ENCODE measurements at places on chromosomes 11 and 22. TPM values are rescaled to one million over a fixed set of nuclear protein-coding genes. Genes with fewer than 3 reads are reported as not detected.

- H3K4me1 ChIP-seq, result no peaks in the 10 kb centered on the region
- H3K4me3 ChIP-seq, result no peak overlapping the region
- H3K27me3 ChIP-seq, result peaks cover 8% of the 10 kb centered on the region
- no peak overlapping the region for H3K27ac ChIP-seq
These were observed 41.3 kb downstream of the ARHGAP8 start for GRCh38 chr22:44793506-44794172.

GRCh38 chr11:22725079-22725478, 58.7 kb downstream of the GAS2 start:
- H3K27me3 ChIP-seq, result no peaks in the 10 kb centered on the region
- H3K4me1 ChIP-seq, result no peaks in the 10 kb centered on the region
- DNase-seq, result no peak
- H3K27ac ChIP-seq, result no peak overlapping the region

DNA sequence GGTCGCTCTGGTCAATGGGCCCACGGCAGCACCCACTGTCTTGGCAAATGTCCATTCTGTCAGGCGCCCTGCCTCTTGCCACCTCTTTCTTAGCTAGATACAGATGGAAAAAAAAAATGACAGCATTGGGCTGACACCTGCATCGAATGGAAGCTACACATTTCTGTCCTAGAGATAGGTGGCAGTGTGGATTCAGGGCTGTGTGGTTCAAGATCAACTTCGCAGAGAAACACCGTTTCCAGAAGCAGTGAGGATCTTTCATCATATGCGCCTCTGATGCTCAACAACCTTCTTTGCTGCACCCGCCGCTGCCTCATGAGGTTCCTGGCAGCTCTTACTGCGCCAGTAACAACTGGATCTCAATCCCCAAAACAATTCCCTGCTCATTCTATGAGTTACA, 236.3 kb downstream of the KIRREL3 start:
- DNase-seq, result no peak
- no peaks in the 10 kb centered on the region for H3K4me1 ChIP-seq
- H3K27me3 ChIP-seq, result no peaks in the 10 kb centered on the region
- no peak overlapping the region for H3K4me3 ChIP-seq
- H3K27ac ChIP-seq, result no peak overlapping the region

- H3K27ac ChIP-seq, result no peak overlapping the region
- H3K36me3 ChIP-seq, result peaks cover 8% of the 10 kb centered on the region
- peaks cover 9% of the 10 kb centered on the region for H3K27me3 ChIP-seq
- H3K4me3 ChIP-seq, result peak overlapping the region; percentile 73
- H3K4me1 ChIP-seq, result peaks cover 13% of the 10 kb centered on the region
- DNase-seq, result no peak
These were observed 11.3 kb upstream of the ADORA2A start for GRCh38 chr22:24416095-24416494.

DNA sequence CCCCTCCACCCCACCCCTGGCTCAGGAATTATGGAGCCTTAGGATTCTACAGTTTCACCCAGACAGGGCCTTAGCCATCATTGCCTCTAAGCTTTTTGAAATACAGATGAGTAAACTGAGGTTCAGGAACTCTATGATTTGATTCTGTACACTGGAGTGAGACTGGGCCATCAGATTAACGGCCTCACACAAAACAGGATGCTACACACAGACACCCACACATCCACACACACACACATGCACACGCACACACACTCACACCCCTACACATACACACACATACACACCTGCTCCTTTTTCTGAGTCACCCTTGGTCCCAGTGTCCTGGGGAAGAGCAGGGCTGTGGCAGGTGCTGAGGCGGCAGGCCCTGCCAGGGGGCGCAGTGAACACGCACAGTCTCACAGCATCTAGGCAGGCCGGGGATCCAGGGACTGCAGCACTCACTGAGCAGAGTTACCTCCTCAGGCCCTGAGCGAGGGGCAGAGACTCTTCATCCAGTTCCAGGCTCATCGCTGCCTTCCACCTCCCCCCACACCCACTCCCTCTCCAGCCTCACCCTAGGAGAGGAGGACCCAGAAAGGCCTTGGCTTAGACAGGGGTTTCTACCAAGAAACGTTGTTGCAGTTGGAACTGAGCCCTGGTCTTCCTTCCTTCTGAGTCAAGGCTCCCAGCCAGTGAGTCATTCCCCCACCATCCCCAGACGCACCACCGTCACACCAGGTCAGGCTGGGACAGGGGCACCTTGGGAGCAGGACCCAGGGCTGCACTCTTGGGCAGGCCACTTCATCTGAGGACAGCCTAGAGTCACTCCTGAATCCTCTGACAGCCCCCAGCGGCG, 89.8 kb upstream of the PARVA start:
- H3K4me3 ChIP-seq, result no peak overlapping the region
- no peaks in the 10 kb centered on the region for H3K36me3 ChIP-seq
- peak; percentile 74 for DNase-seq
- H3K27me3 ChIP-seq, result peaks cover 7% of the 10 kb centered on the region

GRCh38 chr11:89181111-89181510, 3.4 kb downstream of the TYR start:
- H3K4me3 ChIP-seq, result no peak overlapping the region
- DNase-seq, result no peak
- H3K27ac ChIP-seq, result no peak overlapping the region
- H3K36me3 ChIP-seq, result no peaks in the 10 kb centered on the region
- H3K27me3 ChIP-seq, result no peaks in the 10 kb centered on the region
- H3K4me1 ChIP-seq, result no peaks in the 10 kb centered on the region

DNA sequence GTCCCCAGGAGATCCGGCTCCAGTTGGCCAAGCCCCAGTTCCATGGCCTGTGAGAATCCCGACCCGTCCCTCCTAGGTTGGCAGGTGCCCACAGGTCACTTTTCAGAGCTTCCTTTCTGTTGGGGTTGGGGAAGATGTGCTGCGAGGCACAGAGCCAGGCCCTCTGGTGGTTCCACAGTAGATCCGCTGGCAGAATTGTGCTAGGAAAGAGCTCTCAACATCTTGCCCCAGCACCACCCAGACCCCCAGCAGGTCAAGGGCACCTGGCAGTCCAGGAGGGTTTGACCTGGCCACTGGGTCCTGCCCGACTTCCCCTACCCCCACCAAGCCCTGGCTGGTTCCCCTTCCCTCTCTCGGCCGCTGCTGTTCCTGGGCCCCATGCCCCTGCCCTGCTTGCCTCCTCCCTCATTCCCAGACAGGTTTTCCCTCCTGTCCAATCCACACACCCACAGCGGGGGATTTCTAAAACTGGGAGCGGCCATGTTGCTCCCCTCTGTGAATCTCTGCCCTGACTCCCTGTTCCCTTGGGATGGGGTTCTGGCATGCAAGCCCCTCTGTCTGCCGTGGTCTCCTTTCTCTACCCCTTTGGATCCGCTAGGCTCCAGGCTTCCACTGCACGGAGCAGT, 26.2 kb upstream of the GCAT start:
- no peak overlapping the region for H3K4me3 ChIP-seq
- no peak for DNase-seq
- H3K27ac ChIP-seq, result no peak overlapping the region
- H3K4me1 ChIP-seq, result peaks cover 11% of the 10 kb centered on the region
- H3K36me3 ChIP-seq, result peaks cover 4% of the 10 kb centered on the region

GRCh38 chr22:30305906-30306626, 16.8 kb upstream of the CASTOR1 start:
- no peak for DNase-seq
- peaks cover 44% of the 10 kb centered on the region for H3K4me1 ChIP-seq
- H3K4me3 ChIP-seq, result no peak overlapping the region
- peak overlapping the region; percentile 48 for H3K27ac ChIP-seq
- peaks cover 10% of the 10 kb centered on the region for H3K36me3 ChIP-seq
- peaks cover 4% of the 10 kb centered on the region for H3K27me3 ChIP-seq

OR8D4 gene
- total RNA-seq, result not detected

MRGPRX3 gene
- 0.21 TPM for total RNA-seq

ARSA gene
- 59.6 TPM for total RNA-seq

CCDC87 gene
- total RNA-seq, result 0.54 TPM

PGA5 gene
- 1.2 TPM for total RNA-seq
